ENCODE measurements at places on chromosomes 2 and 18.

- no peak for DNase-seq
These were observed 5.2 kb upstream of the UBE2F start for GRCh38 chr2:237961637-237962036.

DNA sequence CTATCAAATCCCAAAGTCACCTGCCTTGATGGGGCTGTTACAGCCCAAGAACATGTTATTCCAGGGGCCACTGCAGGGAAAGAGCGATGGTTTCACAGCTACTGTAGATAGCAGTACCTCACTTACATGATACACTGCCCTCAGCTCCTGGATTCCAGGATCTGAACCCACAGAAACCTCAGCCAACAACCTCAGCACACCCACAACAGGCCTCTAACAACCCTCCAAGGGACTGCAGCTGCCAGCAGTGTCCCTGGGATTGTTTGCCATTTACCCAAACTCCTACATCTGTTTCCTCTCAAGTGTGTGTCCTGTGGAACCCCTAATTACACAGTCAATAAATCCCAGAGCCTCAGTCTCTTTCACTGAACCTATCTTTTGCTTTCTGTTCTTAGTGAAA lies 28.2 kb downstream of the OSBPL1A start:
- peak; percentile 5 for DNase-seq

- DNase-seq = no peak
These were observed 27.1 kb downstream of the MTERF4 start for GRCh38 chr2:241074901-241075540.

GRCh38 chr2:133004623-133005022 lies 334.6 kb upstream of the LYPD1 start:
- no peak for DNase-seq

DNA sequence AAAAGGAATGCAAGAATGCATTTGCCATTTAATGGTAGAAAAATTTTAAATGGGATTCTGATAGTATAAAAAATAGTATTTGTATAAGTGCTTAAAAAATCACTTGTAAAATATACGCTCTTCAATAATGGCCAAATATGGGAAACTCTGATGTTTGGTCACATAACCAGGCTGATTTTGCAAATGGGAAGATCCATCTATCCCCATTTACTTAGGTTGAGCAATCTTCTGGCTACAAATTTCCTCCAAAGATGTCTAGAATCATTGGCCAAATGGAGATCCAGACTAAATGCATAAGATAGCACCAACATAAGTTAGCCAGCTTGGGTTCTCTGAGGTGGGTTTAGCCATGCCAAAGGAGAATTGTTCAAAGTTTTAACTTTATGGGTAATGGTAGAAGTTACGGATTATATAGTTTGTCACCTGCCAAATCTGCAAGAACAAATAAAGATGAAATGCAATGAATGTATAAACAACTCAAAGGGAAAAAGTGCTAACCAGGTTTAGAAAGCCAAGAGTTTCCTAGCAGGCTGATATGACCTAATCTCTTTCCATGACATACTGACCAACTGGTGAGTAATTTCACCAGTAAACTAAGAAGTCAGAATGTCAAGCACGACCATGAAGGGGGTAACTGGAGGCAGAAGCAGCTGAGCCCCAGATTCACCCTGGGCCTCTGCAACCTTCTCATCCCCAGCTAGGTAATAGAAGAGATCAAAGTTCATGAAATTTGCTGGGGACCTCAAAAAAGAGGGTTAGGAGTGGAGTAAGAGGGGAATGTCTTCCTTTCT lies 10.0 kb downstream of the RHOB start:
- no peak for DNase-seq

DNA sequence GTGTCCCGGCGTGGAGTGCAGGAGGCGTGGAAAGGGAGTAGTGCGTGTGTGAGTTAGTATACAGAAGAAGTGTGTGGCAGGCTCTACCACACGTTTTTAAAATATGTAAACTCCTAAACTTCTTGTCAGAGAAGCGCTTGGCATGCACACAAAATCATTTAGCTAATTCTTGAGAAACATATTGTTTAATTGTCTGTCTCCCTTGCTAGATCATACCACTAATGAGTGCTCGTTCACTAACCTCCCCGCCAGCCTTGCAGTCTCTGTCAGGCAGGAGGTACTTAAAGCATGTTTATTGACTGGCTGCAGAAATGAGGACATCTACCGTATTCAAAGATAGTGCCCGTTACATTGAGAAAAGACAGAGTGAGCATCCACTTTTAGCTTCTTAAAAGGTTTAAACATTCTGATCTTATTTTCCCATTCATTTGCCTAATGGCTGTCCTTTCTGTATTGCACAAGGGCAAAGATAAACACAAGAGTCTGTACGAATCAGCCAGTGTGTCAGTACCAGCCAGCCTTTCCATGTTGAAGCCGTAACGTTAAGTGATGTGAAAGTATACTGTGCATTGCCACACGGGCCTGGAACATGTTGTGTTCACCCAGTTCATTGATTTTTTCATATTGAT lies 41.4 kb downstream of the TRAPPC12 start:
- DNase-seq = no peak

DNA sequence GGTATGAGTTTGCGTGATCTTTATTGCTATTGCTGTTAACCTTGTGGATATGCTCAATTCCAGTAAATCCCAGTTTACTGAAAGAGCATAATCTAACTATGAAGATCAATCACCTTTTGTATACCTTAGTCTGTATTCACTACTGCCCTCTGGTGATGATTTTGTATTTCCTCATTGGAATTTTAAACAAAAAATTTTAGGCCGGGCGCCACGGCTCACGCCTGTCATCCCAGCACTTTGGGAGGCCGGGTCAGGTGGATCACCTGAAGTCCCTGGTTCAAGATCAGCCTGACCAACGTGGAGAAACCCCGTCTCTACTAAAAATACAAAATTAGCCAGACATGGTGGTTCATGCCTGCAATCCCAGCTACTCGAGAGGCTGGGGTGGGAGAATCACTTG lies 5.1 kb downstream of the COMMD1 start:
- DNase-seq = no peak

GRCh38 chr2:62410015-62410453 lies 96.0 kb downstream of the TMEM17 start:
- DNase-seq = no peak

GRCh38 chr18:55830544-55830943 lies 242.6 kb upstream of the TCF4 start:
- no peak for DNase-seq

DNA sequence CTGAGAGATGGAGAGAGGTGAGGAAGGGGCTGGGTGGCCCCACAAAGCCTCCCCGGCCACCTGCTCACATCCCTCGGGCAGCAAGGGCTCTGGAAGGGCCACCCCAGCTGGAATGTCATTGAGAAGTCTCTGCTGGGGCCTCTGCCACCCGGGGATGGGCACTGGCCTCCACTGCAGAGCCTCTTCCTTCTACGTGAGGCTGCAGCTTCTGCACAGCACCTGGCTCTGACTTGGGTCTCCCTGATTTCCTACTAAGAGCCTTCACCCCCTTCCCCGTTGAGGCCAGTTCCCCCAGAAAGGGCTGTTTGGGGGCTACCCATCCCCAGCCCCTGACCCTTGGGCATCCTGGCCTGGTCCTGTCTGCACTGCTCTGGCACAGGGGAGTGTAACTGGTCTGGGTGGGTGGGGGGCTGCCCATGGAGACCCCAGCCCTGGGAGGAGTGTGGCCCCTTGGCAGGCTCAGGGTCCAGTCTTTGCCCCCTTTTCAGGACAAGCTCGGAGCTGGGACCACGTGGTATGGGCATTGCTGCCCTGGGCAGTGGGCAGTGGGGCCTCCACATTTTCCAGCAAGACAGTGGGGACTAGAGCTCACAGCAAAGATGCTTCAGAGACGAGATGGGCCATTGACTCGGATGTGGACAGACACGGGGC lies 5.6 kb downstream of the PDCD1 start:
- no peak for DNase-seq

- no peak for DNase-seq
These were observed 130.6 kb downstream of the LNPK start for GRCh38 chr2:175871331-175872004.

DNA sequence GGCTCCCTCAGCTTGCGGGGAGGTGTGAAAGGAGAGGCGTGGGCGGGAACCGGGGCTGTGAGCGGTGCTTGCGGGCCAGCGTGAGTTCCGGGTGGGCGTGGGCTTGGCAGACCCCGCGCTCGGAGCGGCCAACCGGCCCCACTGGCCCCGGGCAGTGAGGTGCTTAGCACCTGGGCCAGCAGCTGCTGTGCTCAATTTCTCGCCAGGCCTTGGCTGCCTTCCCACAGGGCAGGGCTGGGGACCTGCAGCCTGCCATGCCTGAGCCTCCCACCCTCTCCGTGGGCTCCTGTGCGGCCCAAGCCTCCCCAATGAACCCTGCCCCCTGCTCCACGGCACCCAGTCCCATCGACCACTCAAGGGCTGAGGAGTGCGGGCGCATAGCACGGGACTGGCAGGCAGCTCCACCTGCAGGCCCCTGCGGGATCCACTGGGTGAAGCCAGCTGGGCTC lies 48.2 kb downstream of the RNF138 start:
- no peak for DNase-seq

DNA sequence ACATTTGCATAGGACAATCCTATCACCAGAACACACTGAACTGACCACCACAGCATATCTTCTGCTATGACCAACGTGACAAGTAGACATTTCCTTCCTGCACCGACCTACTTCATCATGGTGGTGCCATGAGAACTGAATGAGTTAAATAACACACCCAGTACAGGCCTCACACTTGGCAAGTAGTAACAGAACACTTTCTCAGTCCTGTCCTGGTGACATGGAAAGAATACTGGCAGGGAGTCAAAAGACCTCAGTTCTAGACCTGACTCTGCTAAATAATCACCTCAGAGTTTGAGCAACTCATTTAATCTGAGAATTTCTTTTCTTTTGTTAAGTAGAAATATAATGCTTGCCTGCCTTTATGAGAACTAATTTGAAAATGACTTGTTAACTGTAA lies 186.3 kb upstream of the SMAD7 start:
- DNase-seq = no peak

DNA sequence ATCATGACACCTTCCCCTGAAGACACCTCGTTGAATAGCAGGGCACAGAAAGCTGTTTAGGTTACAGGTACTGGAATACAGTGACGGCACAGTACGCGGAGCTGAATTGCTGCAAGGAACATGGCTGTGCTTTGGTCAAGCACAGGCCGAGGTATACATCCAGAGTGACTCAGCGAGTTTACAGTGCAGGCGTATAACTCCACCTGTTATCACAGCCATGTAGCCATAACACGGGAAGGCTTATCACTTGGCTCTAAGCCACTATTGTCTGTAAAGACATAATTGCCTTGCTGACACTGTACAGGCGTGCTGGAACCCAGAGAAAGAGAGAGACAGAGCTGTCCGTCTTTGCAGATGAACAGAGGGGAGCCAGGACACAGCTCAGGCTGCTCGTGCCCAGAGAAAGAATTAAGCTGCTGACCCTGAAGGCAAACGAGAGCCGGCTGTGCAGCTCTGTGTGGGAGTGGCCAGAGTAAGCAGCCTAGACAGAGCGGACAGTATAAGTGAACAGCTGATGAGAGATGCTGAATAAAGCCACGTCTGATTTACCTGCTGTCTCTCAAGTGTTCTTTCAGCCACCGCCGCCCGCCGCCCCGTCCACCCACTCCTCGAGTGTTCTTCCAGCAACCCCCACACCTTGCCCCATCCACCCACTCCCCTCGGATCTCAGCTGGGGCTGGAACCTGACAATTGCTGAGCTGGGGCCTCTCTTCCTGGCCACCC lies 87.3 kb upstream of the PPP1CB start:
- no peak for DNase-seq

- no peak for DNase-seq
These were observed 453.9 kb upstream of the FSIP2 start for GRCh38 chr2:185284696-185285095.

GRCh38 chr2:232338759-232339106 lies 39.8 kb upstream of the ALPP start:
- no peak for DNase-seq

- DNase-seq = no peak
These were observed 25.6 kb downstream of the CDC42EP3 start for GRCh38 chr2:37645836-37646235.

DNA sequence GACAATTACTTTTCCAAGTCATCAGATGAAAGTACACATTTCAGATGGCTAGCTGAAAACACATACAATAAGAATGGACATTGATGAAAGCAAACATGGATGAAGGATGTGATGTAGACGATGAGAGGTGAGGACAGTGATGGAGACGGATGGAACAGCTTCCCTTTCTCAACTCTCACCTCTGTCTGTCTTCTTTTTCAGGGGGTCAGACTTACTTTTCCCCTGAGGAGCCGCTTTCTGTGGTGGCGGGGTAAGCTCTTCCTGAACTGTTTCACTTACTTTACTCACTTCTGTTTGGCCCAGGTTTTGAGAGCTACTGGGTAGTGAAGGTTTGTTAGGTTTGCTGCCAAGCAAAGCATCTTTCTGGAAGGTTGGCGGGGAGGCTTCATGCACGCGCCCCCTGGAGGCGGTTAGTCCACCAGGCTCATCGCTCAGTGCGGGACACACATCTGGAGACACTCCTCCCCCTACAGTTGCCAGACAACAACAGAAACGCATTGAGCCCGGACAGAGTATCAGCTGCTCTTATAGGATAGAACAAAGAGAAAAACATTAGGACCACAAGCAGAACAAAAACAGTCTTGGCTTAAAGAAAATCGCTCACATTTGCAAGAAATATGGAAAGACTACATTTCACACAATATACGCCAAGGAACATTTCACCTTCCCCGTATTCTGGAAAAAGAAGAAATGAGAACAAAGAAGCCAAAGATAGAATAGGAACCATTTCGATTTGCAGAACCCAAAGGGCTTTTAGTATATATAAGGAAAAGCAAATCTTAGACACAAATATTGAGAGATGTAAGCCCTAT lies 90.5 kb downstream of the MYOM1 start:
- DNase-seq = peak; percentile 66

DNA sequence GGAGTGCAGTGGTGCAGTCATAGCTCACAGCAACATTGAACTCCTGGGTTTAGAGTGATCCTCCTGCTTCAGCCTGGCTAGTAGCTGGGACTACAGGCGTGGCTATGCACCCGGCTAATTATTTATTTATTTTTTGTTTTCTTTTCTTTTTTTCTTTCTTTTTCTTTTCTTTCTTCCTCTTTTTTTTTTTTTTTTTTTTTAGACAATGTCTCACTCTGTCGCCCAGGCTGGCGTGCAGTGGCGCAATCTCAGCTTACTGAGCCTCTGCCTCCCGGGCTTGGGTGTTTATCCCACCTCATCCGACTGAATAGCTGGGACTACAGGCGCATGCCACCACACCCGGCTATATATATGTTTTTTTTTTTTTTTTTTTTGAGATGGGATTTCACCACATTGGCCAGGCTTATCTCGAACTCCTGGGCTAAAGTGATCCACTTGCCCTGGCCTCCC lies 1.4 kb upstream of the ANXA4 start:
- DNase-seq = no peak
